ENCODE measurements at places on chromosomes 2 and 18.

- H3K4me1 ChIP-seq, result peaks cover 94% of the 10 kb centered on the region
- H3K27me3 ChIP-seq, result no peaks in the 10 kb centered on the region
- H3K36me3 ChIP-seq, result peaks cover 66% of the 10 kb centered on the region
- no peak overlapping the region for H3K4me3 ChIP-seq
- peak overlapping the region; percentile 86 for H3K27ac ChIP-seq
These were observed 19.3 kb downstream of the TRABD2A start for GRCh38 chr2:84861539-84861938.

GRCh38 chr2:190465060-190465459, 56.9 kb downstream of the MFSD6 start:
- DNase-seq, result no peak
- H3K4me3 ChIP-seq, result no peak overlapping the region
- H3K4me1 ChIP-seq, result peaks cover 26% of the 10 kb centered on the region
- H3K27ac ChIP-seq, result no peak overlapping the region
- peaks cover 43% of the 10 kb centered on the region for H3K36me3 ChIP-seq
- no peaks in the 10 kb centered on the region for H3K27me3 ChIP-seq

GRCh38 chr2:187718092-187718491, 163.9 kb upstream of the TFPI start:
- no peaks in the 10 kb centered on the region for H3K27me3 ChIP-seq
- no peaks in the 10 kb centered on the region for H3K36me3 ChIP-seq
- H3K4me1 ChIP-seq, result no peaks in the 10 kb centered on the region

GRCh38 chr2:29816651-29817050, 104.7 kb downstream of the ALK start:
- H3K27me3 ChIP-seq, result no peaks in the 10 kb centered on the region
- no peak for DNase-seq
- no peak overlapping the region for H3K4me3 ChIP-seq
- H3K36me3 ChIP-seq, result no peaks in the 10 kb centered on the region
- H3K4me1 ChIP-seq, result no peaks in the 10 kb centered on the region
- H3K27ac ChIP-seq, result no peak overlapping the region

- no peak overlapping the region for H3K27ac ChIP-seq
- H3K4me1 ChIP-seq, result peaks cover 2% of the 10 kb centered on the region
- H3K36me3 ChIP-seq, result peaks cover 39% of the 10 kb centered on the region
- H3K4me3 ChIP-seq, result no peak overlapping the region
- no peaks in the 10 kb centered on the region for H3K27me3 ChIP-seq
These were observed 91.3 kb downstream of the TLK1 start for GRCh38 chr2:171069286-171069956.

DNA sequence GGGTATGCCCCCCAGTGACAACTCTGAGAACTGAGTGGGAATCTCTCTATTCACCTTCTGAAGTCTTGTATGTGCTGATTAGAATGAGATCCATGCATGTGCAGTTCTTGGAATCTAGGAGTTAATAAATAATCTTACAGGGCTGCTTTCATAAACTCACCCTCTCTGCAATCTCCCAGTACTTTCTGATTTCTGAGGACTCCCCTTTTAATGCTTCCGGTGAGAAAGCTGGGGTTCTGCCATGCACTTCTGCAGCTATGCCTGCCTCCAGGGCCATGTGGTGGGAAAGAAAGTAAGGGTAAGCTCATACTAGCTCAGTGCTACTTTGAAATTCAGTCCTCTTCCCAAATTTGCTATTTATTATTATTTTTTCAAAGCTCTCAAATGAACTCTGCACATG, 432.9 kb downstream of the MTX2 start:
- DNase-seq, result no peak
- no peak overlapping the region for H3K27ac ChIP-seq
- H3K27me3 ChIP-seq, result peaks cover 46% of the 10 kb centered on the region
- H3K36me3 ChIP-seq, result no peaks in the 10 kb centered on the region
- no peaks in the 10 kb centered on the region for H3K4me1 ChIP-seq

- no peaks in the 10 kb centered on the region for H3K36me3 ChIP-seq
- H3K4me1 ChIP-seq, result no peaks in the 10 kb centered on the region
- no peaks in the 10 kb centered on the region for H3K27me3 ChIP-seq
- H3K27ac ChIP-seq, result no peak overlapping the region
These were observed 134.7 kb upstream of the SMIM21 start for GRCh38 chr18:75562216-75562615.

GRCh38 chr2:172285010-172285621, 142.3 kb upstream of the ITGA6 start:
- DNase-seq, result no peak
- peaks cover 4% of the 10 kb centered on the region for H3K27me3 ChIP-seq
- H3K4me3 ChIP-seq, result no peak overlapping the region
- H3K36me3 ChIP-seq, result no peaks in the 10 kb centered on the region
- no peak overlapping the region for H3K27ac ChIP-seq
- H3K4me1 ChIP-seq, result peaks cover 11% of the 10 kb centered on the region

GRCh38 chr18:59704146-59704545, 6.9 kb upstream of the CCBE1 start:
- H3K4me1 ChIP-seq, result no peaks in the 10 kb centered on the region
- no peak overlapping the region for H3K27ac ChIP-seq
- no peak for DNase-seq

DNA sequence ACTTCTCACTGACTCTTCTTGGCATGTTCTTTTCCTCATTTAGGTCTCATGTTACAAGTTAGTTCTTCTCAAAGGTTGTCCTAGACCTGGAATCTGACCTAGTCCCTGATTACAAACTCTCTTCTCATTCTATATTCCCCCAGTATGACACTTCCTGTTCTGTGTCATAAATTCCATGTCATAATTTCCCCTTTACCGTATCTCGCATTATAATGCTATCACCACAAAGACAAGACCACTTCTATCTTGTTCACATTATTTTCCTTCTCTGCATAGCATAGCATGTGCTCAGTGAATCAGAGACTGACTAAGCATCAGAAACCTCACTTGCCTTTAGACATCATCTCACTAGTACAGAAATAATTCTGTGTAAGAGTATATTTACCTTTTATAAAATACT, 63.6 kb upstream of the CAVIN2 start:
- no peak for DNase-seq
- peaks cover 9% of the 10 kb centered on the region for H3K27me3 ChIP-seq
- H3K27ac ChIP-seq, result no peak overlapping the region
- H3K4me1 ChIP-seq, result no peaks in the 10 kb centered on the region
- H3K36me3 ChIP-seq, result no peaks in the 10 kb centered on the region
- no peak overlapping the region for H3K4me3 ChIP-seq

DNA sequence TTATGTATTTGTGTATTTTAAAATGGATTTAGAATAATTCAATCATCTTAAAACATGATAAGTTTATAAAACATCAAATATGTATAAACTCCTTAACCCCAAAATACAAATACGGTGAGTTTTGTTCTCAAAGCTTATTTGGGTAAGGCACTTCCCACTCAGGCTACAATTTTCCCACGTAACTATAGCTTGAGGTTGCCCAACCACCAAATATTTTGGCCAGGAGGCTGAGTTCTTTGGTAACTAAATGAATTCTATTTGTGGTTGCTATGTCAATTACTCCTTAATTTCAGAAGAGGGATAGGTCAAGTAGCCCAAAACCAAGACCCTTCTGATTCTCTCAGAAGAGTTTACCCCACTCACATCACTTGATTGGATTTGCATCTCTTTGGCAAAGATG, 70.4 kb downstream of the MYL12B start:
- no peaks in the 10 kb centered on the region for H3K36me3 ChIP-seq
- H3K4me3 ChIP-seq, result no peak overlapping the region
- no peak overlapping the region for H3K27ac ChIP-seq
- peaks cover 2% of the 10 kb centered on the region for H3K27me3 ChIP-seq
- no peaks in the 10 kb centered on the region for H3K4me1 ChIP-seq

DNA sequence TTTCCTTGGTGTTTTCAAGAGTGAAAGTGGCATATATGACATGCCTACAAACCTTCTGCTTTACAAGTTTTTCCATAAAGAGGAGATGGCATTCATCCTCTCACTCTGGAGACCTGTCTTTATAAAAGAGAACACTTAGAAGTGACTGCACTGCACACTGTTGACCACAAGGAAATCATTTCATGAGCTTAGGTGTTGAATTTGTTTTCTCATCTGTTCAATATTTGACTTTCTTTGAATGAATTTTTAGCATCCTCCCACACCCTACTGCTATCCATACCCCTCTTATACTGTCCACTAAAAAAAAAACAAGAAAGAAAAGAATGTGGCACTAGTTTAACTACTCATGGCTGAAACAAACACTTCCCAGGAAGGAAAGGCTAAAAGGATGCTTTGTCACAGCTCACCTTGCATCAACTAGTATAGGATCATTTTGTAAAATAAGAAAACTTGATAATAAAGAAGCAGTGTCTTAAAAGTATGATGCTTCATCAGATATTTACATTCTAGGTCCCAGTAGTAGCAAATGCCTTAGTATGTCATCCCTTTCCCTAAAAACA, 83.0 kb downstream of the ACVR1 start:
- H3K27me3 ChIP-seq, result no peaks in the 10 kb centered on the region
- no peak for DNase-seq
- peaks cover 24% of the 10 kb centered on the region for H3K36me3 ChIP-seq
- peaks cover 14% of the 10 kb centered on the region for H3K4me1 ChIP-seq
- no peak overlapping the region for H3K4me3 ChIP-seq

DNA sequence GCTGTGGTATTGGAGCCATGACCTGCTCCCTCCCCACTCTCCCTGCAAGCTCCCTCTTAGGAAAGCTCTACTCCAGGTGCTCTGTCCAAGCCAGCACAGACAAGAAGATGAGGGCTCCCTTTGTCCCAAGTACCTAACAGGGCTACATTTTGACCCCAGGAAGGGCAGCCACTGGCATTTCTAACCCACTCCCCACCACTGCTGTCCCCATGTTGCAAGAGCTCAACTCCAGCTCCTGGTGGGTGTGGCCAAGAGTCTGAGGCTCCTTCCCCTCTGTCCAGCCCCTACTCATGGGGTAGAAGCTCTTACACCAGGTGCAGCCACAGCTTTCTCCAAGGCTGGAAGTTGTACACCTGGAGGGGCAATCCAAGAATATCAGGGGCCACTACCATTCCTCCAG, 127.0 kb upstream of the NPAS2 start:
- H3K4me1 ChIP-seq, result no peaks in the 10 kb centered on the region
- no peaks in the 10 kb centered on the region for H3K27me3 ChIP-seq
- H3K27ac ChIP-seq, result no peak overlapping the region
- H3K36me3 ChIP-seq, result peaks cover 2% of the 10 kb centered on the region
- no peak overlapping the region for H3K4me3 ChIP-seq

DNA sequence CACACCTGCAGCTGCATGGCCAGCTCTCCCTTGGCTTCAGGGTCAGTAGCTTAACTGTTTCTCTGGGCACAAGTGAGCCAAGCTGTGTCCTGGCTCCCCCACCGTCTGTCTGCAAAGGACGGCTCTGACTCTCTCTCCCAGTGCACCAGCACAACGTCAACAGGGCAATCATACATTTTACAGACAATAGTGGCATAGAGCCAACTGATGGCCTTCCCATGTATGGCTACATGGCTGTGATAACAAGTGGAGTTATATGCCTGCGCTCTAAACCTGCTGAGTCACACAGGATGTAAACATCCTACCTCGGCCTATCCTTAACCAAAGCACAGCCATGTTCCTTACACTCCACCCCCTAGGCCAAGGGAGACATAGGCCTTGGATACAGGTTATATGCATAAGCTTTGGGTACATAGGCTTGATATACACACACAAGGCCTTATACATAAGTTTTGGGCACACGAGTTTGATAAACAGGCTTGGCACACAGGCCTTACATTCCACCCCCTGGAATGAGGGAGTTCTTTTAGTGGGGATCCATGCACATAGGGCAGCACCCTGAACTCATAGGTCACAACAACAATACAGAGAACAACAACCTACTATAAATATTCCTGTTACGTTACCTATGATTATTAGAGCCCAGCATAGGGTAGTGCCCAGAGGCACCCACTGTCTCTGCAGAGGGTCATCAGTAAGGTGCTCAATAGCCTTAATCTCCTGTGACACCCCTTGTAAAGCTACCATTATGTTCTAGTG, 17.7 kb downstream of the PHOSPHO2 start:
- no peaks in the 10 kb centered on the region for H3K27me3 ChIP-seq
- no peak for DNase-seq
- H3K4me3 ChIP-seq, result no peak overlapping the region
- peaks cover 4% of the 10 kb centered on the region for H3K36me3 ChIP-seq
- no peak overlapping the region for H3K27ac ChIP-seq
- peaks cover 3% of the 10 kb centered on the region for H3K4me1 ChIP-seq

DNA sequence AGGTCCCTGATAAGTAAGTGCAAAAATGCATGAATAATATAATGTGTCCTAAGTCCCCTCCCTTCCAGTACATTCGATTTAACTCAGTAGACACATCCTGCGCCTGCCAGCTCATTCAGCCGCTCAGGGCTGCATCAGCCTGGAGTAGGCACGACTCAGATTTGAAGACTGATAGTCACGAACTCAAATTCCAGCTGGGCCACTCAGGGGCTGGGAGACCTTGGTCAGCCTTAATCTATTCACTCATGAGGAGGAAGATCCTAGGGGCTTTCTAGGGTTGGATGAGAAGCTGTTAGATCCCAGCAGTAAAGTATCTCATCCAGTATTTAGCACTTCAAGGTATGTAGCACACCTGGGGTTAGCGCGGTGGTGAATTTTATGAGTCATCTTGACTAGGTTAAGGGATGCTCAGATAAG, 98.9 kb upstream of the ODC1 start:
- no peak for DNase-seq
- H3K36me3 ChIP-seq, result no peaks in the 10 kb centered on the region
- peaks cover 18% of the 10 kb centered on the region for H3K4me1 ChIP-seq

- no peaks in the 10 kb centered on the region for H3K36me3 ChIP-seq
- DNase-seq, result no peak
- H3K27me3 ChIP-seq, result no peaks in the 10 kb centered on the region
- H3K4me3 ChIP-seq, result no peak overlapping the region
These were observed 33.7 kb upstream of the FAM98A start for GRCh38 chr2:33632831-33633230.

DNA sequence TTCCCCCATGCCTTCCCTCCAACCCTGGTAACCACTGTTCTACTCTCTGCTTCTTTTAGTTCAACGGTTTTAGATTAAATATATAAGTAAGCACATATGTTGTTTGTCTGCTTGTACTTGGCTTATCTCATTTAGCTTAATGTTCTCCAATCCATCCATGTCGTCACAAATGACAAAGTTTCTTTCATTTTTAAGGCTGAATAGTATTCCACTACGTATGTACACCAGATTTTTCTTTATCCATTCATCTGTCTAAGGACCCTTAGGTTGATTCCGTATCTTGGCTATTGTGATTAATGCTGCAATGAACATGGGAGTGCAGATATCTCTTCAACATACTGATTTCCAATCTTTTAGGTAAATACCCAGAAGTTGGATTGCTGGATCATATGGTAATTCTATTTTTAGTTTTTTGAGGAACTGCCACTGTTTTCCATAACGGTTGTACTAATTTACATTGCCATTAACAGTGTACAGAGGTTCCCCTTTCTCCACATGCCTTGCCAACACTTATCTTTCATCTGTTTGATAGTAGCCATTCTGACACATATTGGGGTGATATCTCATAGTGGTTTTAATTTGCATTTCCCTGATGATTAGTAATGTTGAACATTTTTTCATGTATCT, 8.1 kb downstream of the ASB3 start:
- H3K4me3 ChIP-seq, result no peak overlapping the region
- H3K27ac ChIP-seq, result no peak overlapping the region
- H3K36me3 ChIP-seq, result peaks cover 49% of the 10 kb centered on the region
- no peak for DNase-seq
- H3K4me1 ChIP-seq, result peaks cover 22% of the 10 kb centered on the region
- no peaks in the 10 kb centered on the region for H3K27me3 ChIP-seq

- H3K27me3 ChIP-seq, result peaks cover 46% of the 10 kb centered on the region
- no peak overlapping the region for H3K27ac ChIP-seq
- H3K36me3 ChIP-seq, result peaks cover 3% of the 10 kb centered on the region
- no peak for DNase-seq
- peaks cover 16% of the 10 kb centered on the region for H3K4me1 ChIP-seq
- no peak overlapping the region for H3K4me3 ChIP-seq
These were observed 307 bp downstream of the CDH2 start for GRCh38 chr18:28176698-28176947.
